ENCODE measurements at places on chromosomes 4 and X.

DNA sequence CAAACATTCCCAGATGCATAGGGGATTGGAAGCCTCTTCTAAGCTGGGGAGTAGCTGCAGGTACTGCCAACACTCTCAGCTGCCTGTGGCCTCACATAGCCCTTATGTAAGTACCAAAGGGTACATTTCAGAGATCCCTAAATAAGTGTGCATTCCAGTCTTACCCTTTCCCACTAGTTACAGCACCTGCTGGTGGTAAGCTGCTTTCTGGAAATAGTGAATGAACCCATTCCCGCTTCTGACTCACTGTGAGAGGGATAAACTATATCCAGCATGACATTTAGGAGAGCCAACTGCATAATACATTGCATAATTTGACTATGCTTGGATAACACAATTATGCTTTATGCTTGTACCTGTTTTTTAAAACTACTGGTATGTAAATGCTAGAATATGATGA is 149.0 kb downstream of the FAM13A start:
- DNase-seq = peak; percentile 5

DNA sequence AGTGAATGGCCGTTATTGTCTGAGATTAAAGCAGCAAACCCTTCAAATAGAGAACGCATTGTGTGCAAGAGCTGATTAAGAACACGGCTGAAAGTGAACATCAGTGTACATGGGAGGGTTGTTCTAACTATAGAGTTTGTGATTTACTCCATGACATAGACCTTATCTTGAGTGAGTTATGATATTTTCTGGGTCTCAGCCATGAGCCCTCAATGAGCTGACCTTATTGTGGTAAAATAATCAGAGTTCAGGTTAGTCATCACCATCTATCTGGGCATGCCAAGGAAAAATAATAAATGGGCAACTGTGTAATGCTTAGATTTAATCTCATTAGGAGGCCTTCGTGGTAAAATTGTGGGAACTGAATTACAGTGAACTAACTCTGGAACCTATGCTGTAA is 33.2 kb upstream of the CLDN24 start:
- peak; percentile 79 for DNase-seq

DNA sequence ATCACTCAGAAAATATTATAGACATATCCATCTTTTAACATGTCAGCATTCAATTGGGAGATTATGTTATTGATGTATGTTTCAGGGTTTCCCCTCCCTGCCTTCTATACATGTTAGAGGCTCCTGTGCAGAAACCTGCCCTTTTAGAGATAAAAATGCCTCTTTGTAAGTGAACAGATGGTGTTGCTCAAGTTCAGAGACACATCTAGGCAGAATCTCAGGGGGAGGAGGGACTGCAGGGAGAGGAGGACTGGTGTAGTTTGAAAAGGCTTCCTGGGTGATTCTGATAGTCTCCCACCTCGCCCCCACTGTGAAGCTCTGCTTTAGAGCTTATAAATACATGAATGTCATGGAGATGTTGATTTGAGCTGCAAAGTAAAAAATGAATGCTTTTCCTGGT is 12.0 kb upstream of the UNC5C start:
- no peak for DNase-seq

- DNase-seq = no peak
These were observed 473.0 kb downstream of the SPRY1 start for GRCh38 chr4:123869286-123870215.

- DNase-seq = no peak
These were observed 24.3 kb upstream of the PAK3 start for GRCh38 chrX:111071542-111072277.

DNA sequence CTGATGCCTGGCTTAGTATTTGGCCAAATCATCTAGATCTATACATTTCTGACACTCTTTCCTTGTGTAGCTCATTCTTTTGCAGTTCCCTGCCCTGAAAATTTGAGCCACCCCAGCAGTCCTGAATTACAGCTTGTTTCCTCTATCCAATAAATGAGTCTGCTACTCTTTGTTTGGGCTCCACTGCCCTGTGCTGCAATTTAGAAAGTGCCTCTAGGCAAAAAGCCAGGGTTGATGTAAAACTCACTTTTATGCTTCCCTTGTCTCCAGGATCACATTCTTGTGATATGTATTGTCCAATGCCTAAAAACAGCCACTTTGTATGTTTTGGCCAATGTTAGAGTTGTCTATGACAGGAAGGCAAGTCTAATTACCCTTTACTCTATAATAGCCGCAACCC is 101.7 kb upstream of the MAP3K15 start:
- DNase-seq = peak; percentile 34

GRCh38 chr4:11603591-11604194 is 175.0 kb upstream of the HS3ST1 start:
- no peak for DNase-seq

DNA sequence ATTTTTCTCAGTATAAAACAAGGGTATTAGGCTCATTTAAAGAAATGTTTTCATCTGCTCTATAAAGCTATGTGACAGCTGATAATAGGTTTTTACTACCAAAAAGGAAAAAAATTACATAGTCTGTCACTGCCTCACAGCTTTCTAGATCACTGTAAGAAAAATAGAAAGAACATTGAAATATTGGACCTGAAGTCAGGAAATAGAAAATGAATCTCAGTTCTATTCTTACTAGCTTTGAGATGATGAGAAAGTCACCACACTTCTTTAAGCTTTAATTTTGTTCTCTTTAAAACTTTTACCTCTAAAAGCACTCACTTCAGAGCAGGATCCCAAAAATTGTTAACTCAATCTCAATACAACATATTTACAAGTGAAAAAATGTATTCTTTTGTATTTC is 45.3 kb upstream of the CAMK2D start:
- no peak for DNase-seq

DNA sequence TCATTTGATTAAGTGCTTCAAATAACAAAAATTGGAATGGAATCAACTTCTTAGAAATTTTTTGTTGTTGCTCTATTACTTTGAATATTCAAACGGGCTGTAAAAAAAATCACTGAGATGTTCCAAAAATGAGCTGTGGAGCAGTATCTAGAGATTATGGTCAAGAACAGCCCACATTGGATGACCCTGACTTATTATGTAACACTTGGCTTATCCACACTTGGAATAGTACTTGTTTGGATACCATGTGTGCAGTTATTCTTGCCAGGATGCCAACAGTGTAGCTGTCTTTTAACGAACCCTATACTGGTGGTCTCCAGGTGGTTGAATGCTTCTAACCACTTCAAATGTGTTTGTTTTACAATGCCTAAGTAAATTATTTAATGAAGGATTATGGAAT is 64.9 kb upstream of the CAMK2D start:
- peak; percentile 9 for DNase-seq

- DNase-seq = no peak
These were observed 163.3 kb upstream of the MAMLD1 start for GRCh38 chrX:150199803-150200202.

DNA sequence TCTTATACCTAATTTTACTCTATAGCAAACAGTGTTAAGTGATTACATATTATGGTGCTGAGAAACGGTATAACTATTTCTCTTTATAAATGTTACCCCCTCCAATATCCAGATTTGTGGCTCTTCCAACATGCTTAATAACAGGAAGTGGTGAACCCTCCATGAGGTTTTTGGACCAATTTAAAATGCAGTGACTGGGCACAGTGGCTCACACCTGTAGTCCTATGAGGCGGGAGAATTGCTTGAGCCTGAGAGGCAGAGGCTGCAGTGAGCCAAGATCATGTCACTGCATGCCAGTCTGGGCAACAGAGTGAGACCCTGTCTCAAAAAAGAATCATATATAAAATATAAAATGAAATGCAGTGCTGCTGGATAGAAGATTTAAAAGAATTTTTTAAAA is 137.3 kb downstream of the MGST2 start:
- DNase-seq = no peak

GRCh38 chrX:15072880-15073279 is 197.0 kb downstream of the ASB9 start:
- no peak for DNase-seq

DNA sequence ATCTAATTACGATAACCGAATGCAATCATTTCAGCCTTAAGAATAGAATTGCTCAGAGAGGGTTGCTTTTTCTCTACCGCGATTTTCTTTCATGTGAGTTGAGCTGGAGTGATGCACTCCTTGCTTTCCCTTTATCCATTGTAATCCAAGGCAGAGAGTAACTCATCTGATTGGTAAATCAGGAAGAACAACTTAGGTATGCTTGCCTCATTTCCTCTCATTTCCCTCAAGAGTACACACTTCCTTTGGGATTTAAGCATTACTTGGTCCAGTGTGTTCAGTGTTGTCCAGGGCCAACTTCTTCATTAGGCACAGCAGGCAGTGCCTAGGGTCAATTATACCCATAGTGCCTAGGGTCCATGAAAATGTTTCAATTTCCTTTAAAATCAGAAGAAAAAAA is 15.7 kb upstream of the N4BP2 start:
- DNase-seq = peak; percentile 36

- DNase-seq = no peak
These were observed 193.7 kb downstream of the SPATA18 start for GRCh38 chr4:52244848-52245247.

All from cardiac fibroblast (primary cell).